ENCODE measurements at places on chromosomes 12 and 14.

DNA sequence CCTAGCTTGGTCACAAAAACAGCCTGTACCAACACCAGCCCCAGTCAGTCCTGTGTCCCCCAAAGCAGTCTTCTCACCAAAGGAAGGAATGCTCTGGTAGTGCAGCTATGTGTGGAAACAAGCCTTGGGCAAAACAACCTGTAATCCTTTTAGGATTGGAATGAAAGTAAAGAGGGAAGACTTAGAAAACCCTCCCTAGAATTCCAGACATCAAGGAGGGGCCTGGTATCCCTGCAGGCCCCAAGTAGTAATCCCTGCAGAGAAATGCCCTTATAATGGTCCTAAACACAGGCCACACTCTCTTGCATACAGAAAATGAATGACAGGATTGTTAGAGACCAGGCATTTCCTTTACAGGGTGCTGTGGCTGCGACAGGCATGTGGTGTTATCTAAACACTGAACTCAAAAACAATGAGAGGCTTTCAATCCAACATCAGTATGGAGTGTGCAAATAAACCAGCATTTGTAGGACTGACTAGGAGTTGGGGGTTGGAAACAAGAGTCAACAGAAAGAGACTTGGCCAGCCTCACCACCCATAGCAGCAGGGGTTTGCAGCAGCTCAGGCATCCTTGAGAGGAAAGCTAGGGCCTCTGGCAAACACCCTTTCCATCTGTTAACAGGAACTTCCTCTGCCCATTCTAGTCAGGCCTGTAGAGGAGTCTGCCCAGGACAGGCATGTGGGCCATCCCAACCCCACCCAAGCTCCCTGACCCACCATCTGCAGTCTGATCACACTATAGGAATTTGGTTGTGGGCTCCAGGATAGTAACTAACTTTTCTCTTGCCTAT, 59.1 kb downstream of the DCAF5 start:
- DNase-seq, result no peak
- no peak overlapping the region for H3K27ac ChIP-seq
- H3K36me3 ChIP-seq, result peaks cover 51% of the 10 kb centered on the region
- H3K4me1 ChIP-seq, result no peaks in the 10 kb centered on the region

DNA sequence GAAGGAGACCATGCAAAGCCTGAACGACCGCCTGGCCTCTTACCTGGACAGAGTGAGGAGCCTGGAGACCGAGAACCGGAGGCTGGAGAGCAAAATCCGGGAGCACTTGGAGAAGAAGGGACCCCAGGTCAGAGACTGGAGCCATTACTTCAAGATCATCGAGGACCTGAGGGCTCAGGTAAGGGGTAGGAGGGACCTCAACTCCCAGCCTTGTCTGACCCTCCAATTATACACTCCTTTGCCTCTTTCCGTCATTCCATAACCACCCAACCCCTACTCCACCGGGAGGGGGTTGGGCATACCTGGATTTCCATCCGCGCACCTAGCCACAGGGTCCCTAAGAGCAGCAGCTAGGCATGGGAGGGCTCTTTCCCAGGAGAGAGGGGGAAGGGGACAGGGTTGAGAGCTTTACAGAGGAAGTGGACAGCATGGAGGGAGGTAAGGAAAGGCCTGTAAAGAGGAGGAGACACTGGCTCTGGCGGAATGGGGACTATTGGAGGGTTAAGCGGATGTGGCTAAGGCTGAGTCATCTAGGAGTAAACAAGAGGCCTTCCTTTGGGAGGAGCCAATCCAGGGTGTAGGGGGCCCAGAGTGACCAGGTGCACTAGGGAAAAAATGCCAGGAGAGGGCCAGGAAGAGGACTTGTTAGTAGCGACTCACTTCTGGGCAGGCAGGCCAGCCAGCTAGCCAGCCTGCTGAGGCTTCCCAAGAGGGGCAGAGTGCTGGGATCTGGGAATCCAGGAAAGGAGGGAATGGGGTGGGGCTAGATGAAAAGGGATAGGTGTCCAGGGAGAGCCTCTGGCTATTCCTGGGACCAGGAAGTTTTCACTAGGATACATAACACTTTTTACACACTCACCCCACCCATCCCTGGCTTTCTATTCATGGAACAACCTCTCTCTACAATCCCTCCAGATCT, 754 bp downstream of the KRT18 start:
- peak overlapping the region; percentile 67 for H3K27ac ChIP-seq
- H3K4me1 ChIP-seq, result no peaks in the 10 kb centered on the region
- H3K4me3 ChIP-seq, result peak overlapping the region; percentile 56
- DNase-seq, result no peak
- H3K36me3 ChIP-seq, result peaks cover 9% of the 10 kb centered on the region

DNA sequence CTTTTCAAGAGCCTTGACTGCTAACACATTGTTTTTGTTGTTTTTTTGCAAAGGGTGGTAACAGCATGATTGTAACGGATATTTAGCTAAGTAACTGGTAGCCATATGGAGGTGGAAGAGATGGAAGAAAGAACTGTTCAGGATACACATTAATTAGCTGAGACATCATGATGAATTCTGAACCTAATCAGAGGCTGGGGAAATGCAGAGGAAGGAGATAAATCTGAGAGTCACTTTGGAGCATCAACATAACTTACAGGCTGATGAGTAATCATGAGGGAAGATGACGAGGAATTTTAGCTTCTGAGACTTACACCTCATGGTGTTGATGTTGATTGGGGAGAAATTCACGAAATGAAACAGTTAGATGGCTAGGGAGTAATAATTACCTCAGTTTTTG, 62.3 kb downstream of the NIN start:
- H3K36me3 ChIP-seq, result peaks cover 41% of the 10 kb centered on the region
- H3K4me1 ChIP-seq, result no peaks in the 10 kb centered on the region
- H3K27ac ChIP-seq, result no peak overlapping the region

GRCh38 chr12:124543052-124543589, 24.3 kb downstream of the NCOR2 start:
- peaks cover 21% of the 10 kb centered on the region for H3K4me1 ChIP-seq
- H3K27me3 ChIP-seq, result no peaks in the 10 kb centered on the region
- DNase-seq, result peak; percentile 52
- peak overlapping the region; percentile 21 for H3K27ac ChIP-seq

DNA sequence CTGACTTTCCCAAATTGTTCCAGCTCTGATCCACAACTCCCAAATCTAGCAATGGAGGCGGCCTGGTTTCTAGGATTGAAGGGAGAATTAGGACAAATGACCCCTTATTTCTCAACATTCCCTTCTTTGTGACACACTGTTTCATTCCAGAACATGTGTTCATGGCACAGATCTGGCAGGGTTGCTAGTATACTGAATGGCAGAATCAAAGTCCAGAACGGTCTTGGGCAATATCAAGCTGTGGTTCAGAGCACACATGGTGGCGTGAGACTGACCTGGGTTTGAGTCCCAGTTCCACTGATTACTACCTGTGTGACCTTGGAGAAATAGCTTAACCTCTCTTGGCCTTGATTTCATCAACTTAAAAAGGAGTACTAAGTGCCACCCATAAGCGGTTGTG, 152.5 kb downstream of the SAMD4A start:
- DNase-seq, result no peak
- H3K4me1 ChIP-seq, result no peaks in the 10 kb centered on the region
- H3K27ac ChIP-seq, result no peak overlapping the region
- no peak overlapping the region for H3K4me3 ChIP-seq

DNA sequence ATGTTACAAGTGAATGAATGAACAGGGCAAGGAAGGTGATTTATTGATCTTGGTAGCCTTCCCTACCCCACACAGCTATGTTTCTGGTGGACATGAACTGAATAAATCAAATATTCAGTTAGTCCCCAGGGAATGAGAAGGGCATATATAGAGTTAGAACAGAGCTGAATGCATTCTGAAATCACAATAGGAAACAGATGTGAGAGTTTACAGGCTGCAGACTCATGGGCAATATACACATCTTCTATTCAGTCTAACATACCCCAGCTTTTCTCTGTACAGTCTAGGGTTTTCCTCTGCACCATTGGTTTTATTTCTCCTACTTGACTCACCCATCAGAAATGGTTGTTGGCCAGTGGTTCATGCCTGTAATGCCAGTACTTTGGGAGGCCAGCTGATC, 7.3 kb upstream of the STX2 start:
- no peaks in the 10 kb centered on the region for H3K36me3 ChIP-seq
- no peak for DNase-seq
- no peak overlapping the region for H3K4me3 ChIP-seq
- H3K27me3 ChIP-seq, result no peaks in the 10 kb centered on the region
- no peak overlapping the region for H3K27ac ChIP-seq

DNA sequence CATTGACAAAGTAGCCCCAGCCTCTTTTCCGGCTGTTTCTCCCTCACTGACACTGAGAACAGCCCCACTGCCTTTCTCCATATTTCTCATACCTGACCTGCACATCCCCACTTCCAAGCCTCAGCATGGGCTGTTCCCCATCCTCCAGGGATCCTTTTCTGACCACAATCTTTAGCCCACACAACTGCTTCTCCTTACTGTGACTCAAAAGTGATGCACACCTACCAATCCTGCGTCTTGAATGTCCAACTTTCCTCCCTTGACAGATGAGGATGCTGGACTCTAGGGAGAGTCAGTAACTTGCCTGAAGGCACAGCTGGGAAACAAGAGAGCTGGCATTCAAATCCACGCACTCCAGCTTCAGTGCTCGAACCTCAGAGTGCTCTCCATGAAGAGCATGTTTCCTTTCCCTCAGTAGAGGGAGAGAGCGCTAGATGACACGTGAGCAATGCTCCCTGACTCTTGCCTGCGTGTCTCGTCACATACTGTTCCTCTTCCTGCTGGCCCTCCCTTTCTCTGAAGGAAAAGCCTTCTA, 75.6 kb downstream of the NTF3 start:
- DNase-seq, result no peak
- H3K36me3 ChIP-seq, result no peaks in the 10 kb centered on the region
- H3K4me1 ChIP-seq, result no peaks in the 10 kb centered on the region
- H3K27ac ChIP-seq, result no peak overlapping the region
- H3K4me3 ChIP-seq, result no peak overlapping the region
- H3K27me3 ChIP-seq, result no peaks in the 10 kb centered on the region

GRCh38 chr12:120085920-120086645, 30.5 kb downstream of the RAB35 start:
- peaks cover 35% of the 10 kb centered on the region for H3K36me3 ChIP-seq
- H3K27ac ChIP-seq, result peak overlapping the region; percentile 16
- H3K4me3 ChIP-seq, result no peak overlapping the region
- DNase-seq, result no peak

DNA sequence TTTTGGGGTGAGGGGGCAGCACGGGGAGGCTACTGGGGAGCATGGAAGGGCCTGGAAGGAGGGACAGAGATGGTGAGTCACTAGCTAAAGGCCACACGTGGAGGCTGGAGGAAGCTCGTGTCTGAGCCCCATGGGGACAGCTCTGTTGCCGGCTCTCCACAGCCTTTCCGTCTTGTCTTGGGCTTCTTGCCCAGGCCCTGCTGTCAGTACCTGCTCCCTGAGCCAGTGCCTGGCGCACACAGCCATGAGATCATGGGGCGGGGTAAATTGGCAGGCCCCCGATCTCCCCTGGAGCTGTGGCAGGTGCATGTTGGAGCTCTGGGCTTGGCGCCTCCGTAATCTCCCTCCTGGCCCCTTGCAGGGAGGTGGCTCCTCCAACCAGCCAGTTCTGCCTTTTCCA, 16.1 kb upstream of the KRT80 start:
- DNase-seq, result no peak
- H3K4me1 ChIP-seq, result no peaks in the 10 kb centered on the region
- no peaks in the 10 kb centered on the region for H3K27me3 ChIP-seq
- no peak overlapping the region for H3K27ac ChIP-seq
- H3K4me3 ChIP-seq, result no peak overlapping the region

GRCh38 chr12:50069539-50069938, 12.1 kb downstream of the ASIC1 start:
- no peak overlapping the region for H3K27ac ChIP-seq
- no peak for DNase-seq
- no peaks in the 10 kb centered on the region for H3K4me1 ChIP-seq

DNA sequence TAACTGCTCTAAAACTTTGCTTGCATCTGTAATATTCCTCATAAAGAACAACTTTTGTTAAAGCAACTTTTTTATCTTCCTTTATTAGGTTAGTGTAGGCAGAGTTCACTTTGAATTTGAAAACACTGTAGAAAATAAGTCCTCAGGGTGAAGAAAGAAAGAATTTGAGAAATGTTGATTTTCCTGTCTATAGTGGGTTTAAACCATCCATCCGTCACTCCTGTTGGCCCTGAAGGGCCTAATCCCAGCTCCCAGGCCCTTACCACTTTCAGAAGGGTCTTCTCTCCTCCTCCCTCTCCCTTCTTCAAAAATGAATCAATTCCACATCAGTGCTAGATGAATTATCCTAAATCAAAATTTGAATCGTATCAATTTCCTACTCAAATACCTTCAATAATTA, 4.9 kb upstream of the SLC2A3 start:
- H3K4me3 ChIP-seq, result no peak overlapping the region
- peaks cover 4% of the 10 kb centered on the region for H3K4me1 ChIP-seq
- no peak overlapping the region for H3K27ac ChIP-seq

DNA sequence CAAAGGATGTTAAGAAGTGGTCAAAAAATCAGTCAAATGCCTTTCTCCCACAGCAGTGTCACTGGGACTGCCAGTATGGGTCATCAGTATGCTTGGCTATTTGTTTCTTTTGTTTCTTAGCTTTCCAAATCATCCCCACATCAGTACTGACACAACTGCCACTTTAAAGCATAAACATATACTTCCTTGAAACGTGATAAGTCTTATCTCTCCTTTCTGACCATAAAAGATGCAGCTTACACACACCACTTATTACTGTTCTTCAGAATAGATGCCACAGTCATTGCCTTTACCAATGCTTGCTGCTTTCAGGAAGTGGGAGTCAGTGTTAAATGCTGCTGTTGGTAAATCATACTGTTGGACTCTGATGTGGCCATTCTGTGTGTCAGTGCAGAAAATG, 18.6 kb upstream of the GARIN2 start:
- no peaks in the 10 kb centered on the region for H3K36me3 ChIP-seq
- H3K4me1 ChIP-seq, result no peaks in the 10 kb centered on the region
- H3K4me3 ChIP-seq, result no peak overlapping the region

- H3K36me3 ChIP-seq, result no peaks in the 10 kb centered on the region
- no peak for DNase-seq
- H3K27me3 ChIP-seq, result no peaks in the 10 kb centered on the region
- no peak overlapping the region for H3K4me3 ChIP-seq
Measured at GRCh38 chr12:11227373-11227772, 40.6 kb upstream of the TAS2R42 start.

DNA sequence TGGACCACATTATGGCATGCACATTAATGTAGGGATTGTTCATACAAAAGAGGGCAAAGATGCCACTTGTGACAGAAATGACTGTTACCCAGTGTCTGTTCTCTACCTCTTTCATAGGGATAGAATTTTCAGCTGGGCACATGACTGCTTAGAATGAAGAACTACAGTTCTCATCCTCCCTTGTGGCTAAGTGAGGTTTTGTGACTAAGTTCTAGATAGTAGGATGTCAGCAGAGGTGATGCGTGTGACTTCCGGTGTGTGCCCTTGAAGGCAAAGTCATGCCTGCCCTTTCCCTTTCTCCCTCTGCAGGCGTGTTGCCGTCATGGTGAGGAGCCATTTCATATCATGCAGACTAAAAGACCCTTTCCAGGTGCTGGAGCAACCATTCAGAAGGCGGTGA, 99.3 kb downstream of the CACNA1C start:
- H3K36me3 ChIP-seq, result no peaks in the 10 kb centered on the region
- H3K27ac ChIP-seq, result no peak overlapping the region
- no peak overlapping the region for H3K4me3 ChIP-seq
